ENCODE measurements at places on chromosomes 2 and 18.

GRCh38 chr2:234378440-234378839 is 118.4 kb downstream of the ARL4C start:
- DNase-seq = no peak

DNA sequence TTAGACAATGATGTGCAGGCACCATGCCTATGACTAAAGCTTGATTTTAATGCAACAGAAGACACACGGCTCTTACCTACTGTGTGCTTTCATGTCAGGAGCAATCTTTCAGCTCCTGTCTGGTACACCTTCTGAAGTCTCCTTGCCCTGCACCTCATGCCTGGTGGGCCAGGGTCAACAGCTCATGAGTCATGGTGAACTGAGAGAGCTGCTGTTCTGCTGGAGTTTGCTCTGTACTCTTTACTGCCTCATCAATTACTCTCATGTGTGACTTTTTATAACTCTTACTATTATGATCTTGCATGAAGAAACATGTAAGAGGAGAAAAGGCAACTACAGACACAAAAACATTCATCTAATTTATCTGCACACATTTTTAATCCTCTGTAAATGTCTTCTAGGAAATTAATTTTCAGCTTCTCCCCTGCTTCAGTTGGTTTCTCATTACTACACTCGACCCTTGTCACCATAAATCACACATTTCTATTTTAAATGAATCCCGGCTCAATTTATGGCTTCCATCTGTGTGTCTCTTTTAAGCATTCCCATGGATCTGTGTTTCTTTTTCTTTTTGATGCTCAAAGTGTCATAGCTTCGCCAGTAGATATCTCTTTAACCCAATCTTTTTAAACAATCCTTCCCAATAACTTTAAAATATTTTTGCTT is 9.7 kb downstream of the SERPINB7 start:
- no peak for DNase-seq

- no peak for DNase-seq
These were observed 46.8 kb downstream of the IMPA2 start for GRCh38 chr18:12028040-12028628.

- DNase-seq = no peak
These were observed 57.7 kb downstream of the ROCK2 start for GRCh38 chr2:11286749-11287148.

DNA sequence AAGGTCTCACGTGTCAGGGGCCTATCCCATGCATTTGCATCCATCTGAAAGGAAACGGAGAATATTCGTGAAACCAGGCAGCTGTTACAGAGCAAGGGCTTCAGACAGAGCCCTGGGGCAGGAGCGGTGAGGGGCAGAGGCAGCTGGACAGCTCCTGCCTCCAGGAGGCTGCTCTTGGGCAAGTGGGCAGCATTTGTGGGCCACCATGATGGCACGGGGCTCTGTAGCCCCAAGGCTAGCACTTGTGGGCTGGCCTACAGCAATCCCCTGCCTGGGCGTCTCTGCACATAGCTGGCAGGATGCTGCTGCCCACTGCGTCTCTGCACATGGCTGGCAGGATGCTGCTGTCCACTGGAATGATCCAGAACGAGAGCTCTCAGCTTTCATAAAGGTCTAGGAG is 52.8 kb upstream of the PTMA start:
- DNase-seq = no peak

GRCh38 chr2:19649785-19650380 is 251.9 kb downstream of the TTC32 start:
- peak; percentile 100 for DNase-seq

- DNase-seq = no peak
These were observed 188.6 kb downstream of the LRP1B start for GRCh38 chr2:141942006-141942789.

DNA sequence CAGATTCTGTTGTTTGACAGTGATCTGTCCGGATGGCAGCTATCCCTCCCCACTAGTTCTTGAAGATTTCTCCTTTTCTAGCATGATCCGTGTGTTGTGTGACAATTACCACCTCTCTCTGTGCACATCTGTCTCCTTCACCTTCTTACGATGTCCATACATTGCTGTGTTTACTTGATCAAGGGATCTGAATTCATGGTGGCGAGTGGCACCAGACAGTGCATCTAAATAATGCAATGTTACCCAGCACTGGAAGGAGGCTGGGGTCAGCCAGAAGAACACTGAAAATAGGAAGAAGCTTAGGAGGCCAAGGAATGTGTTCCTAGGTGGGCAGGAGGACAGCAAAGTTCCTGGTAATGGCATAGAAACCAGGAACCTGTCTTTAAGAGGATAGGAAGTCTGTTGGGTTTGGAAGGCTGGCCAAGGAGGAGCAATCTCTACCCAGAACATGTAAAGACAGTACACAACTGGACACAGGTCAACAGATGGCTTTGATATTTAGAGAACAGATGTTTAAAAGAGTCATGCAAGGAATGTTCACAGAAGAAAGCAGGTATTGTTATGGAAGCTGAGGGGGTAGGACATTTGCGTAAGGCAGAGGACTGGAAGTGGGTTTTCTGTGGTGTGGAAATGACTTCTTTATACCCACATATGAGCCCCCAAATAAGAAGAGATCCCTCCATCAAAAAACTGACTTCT is 126.4 kb downstream of the HRH4 start:
- DNase-seq = no peak

DNA sequence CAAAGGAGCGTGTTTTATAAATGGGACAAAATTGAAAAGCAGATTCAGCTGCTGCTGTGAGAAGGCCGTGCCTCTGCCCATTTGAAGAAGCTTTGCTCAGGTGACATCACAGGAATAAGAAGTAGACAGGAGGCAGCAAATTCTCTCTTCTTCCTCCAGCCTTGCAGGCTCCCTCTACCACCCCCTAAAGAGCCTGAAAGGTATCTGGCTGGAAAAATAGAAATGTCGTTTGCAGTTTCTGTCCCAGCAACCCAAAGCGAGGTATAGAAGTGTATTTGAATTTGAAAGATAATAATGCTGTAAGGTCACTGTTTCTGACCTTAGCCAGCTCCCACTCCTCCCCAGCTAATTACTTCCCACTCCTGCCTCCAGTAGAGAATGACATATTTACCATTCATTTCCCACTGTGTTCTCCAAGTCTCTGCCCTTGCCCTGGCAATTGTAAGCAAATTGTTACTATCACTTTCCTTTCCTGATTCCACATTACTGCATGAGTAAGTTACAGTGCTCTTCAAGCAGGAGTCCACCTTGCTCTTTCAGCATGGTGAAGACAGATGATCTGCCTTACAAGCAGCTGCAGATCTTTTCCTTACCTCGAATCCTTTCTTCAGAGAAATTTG is 56.8 kb upstream of the RASGRP3 start:
- DNase-seq = no peak

- DNase-seq = no peak
These were observed 133.4 kb downstream of the ATAD2B start for GRCh38 chr2:23793476-23793875.

DNA sequence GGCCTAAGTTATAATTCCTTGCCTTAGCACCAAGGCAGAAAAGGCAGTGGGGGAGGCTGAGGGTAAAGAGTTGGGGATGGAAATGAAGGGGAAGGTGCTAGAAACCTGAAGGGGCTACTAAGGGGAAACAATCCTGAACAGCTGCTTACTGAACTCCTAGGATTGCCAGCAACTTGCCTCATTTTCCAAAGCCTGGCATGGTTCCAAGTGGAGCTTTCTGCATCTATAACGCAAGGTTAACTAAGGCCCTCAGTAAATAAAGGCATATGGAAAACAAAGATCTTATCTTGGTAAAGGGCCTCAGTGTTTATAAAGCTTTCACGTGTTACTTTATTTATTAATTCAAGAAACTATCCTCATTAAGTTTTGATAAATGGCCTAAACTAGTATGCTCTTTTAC is 10.9 kb downstream of the MEP1B start:
- no peak for DNase-seq
